ENCODE measurements at places on chromosomes 7 and 10.

GRCh38 chr7:39133088-39133487 is 155.4 kb downstream of the POU6F2 start:
- no peak for DNase-seq

GRCh38 chr7:47000561-47000960 is 581.4 kb downstream of the TNS3 start:
- DNase-seq, result no peak

DNA sequence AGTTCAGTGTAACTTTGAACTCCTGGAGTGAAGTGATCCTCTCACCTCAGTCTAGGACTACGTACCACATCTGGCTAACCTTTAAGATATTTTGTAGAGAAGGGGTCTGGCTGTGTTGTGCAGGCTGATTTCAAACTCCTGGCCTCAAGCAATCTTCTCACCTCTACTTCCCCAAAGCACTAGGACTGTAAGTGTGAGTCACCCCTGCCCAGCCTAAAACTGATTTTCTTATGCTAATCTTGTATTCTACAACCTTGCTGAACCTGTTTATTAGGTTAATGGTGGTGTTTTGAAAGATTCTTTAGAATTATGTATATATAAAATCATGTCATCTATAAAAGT is 58.0 kb downstream of the LCOR start:
- DNase-seq, result no peak

GRCh38 chr7:110975486-110975885 is 115.4 kb upstream of the LRRN3 start:
- no peak for DNase-seq

GRCh38 chr7:80890426-80891258 is 28.2 kb downstream of the SEMA3C start:
- no peak for DNase-seq

DNA sequence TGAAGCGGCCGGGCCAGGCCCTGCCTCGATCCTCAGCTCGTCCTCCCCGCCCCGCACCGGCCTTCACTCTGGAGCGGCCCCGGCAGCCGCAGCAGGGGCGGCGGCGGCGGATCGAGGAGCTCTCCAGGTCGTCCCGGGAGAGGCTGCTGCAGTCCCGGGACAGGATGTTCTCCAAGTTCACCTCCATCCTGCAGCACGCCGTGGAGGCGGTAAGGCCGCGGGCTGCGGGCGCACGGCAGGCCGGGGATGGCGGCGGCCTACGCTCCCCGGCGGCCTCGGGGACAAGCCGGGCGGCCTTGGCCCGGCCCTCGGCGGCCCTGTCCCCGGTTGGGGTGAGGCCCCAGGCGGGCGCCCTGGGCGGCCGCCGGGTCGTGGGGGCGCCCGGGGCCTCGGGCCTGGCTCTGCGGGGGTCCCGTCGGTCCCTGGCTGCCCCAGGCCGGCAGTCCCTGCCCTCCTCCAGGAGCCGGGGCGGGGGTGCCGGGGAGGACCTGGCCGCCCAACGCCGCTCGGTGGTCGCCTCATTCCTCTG is 399 bp downstream of the FHIP2A start:
- DNase-seq, result peak; percentile 63

DNA sequence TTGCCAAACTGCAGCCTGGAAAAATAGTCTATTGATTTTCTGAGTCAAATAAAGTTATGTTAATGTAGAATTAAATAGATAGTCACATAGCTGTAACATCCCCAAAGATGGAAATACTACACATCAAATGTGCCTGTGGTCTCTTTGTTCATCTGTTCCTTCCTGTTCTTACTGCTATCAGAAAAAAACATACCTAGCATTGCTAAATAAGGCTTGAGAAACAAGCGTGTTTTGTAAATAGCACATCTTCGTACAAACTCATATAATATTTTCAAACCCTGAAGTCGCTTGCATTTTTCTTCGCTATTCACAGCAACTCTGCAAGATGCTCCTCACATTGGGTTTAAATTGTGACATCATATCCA is 116.1 kb downstream of the KLF6 start:
- DNase-seq, result no peak

DNA sequence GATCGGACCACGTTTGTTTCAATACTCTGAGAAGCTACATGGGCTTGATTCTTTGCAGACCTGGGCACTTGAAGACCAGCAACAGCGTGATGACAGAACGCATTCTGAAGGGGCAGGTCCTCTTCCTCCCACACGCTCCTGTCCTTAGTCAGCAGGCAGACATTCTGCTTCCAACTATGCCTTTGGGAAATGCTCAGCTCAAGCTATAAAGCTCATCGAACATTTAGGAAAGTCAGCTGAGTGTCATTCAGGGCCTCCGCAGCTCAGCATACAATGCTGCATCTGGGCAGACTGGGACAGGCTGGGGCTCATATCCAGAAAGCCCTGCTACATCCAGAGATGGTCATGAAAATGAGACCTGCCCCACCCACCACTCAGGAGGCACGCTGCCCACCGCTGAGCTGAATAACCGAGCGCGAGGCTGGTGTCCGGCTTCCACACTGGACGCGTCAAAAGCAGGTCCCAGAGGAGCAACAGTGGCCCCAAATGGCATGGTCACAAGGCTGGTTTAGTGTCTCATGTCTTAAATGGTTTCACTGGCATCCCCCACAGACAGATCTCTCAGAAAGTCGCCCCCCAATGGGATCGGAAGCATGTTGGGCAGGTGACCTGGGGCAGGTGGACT is 274.0 kb downstream of the DNAJB6 start:
- no peak for DNase-seq

DNA sequence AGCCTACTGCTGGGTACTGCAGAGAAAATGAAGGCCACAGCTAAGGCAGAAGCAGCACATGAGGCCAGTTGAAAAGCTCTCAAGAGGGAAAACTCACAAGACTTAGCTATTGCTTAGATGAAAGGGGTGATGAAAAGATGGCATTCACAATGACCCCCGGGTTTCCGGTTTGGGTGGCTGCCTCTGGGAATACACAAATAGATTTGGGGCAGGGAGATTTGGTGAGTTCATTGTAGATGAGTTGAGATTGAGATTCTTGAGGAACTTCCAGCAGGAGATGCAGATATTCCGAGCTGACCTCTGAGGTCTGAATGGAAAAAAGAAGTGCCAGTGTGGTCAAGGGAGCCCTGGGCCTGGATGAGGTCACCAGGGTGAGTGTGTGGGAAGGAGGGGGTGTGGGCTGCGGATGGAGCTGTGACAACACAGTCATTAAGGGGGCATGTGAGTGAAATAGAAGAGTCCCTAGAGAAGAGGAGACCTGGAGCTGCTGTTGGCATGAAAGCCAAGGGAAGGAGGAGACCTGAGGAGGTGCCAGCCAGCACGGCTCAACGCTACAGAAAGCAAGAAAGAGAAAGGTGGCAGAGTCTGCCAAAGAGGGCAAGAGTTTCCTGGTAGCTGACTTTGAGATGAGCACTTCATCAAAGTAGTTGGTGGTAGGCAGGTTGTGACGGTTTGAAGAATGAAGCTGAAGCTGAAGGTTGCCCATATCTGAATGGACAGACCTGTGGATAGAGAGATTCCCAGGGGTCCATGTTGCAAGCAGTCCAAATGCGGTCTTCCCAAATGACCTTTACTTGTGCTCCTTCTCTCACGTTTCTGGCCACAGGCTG is 43.7 kb downstream of the HIF1AN start:
- DNase-seq, result no peak

DNA sequence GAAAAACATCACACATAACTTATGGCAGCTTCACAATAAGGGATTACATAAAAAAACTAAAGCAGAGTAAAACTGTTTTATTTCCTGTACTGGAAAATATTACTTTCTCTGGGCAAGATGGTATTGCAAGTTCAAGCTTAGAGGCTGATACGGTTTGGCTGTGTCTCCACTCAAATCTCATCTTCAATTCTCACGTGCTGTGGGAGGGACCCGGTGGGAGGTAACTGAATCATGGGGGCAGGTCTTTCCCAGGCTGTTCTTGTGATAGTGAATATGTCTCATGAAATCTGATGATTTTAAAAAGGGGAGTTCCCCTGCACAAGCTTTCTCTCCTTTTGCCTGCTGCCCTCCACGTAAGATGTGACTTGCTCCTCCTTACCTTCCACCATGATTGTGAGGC is 5.1 kb upstream of the LRRC27 start:
- no peak for DNase-seq

- no peak for DNase-seq
These were observed 40.7 kb upstream of the GJD4 start for GRCh38 chr10:35564341-35564968.

DNA sequence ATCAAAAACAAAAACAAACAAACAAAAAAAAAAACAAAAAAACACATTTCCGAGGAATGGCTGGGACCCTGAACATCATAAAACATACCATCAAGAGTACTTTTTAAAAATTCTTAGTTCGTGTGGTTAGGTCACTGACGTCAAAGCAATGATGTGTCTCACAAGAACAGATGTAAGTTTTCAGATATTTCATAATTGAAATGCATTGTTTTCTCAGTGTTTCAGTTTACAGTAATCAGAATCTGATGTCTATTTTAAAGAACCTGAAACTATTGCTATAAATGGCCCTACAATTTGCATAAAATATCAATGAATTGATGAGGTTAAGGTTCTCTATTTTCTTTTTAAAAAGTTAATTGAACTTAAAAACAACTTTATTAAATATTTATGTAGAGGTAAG is 103.7 kb upstream of the HGF start:
- DNase-seq, result no peak

DNA sequence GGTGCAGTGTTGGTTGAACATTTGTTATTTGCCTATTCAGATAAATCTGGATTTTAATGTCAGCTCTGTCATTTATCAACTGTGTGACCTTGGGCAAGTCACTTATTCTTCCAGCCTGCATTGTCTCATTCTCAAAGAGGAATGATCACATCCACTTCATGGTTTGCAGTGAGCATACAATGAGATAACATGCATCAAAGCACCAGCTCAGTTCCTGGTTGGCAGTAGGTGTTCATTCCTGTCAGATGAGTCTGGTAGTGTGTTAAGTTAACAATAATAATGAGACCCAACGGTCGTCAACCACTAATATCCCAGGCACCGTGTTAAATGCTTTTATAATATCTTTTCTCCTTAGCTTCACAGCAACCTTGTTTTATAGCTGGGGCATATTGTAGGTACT is 137.3 kb downstream of the SORCS3 start:
- DNase-seq, result no peak

- DNase-seq, result no peak
These were observed 66.2 kb upstream of the STEAP1B start for GRCh38 chr7:22566176-22566575.

DNA sequence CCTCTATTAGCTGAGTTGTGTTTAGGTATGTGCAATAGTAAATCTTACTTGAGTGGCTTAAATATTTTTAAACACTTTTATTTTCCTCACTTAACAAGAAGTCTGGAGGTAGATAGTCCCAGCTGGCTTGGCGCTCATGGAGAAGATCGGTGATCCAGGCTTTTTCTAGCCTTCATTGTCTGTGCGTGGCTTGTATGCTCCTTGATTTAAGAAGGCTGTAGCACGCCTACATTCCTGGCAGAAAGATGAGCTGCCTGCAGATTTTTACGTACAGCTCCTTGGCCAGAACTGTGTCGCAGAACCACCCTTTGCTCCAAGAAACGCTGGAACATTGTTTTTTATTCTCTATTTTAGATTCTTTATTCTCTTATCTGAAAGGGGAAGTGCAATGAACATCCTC is 284.1 kb downstream of the KIF20B start:
- DNase-seq, result no peak

DNA sequence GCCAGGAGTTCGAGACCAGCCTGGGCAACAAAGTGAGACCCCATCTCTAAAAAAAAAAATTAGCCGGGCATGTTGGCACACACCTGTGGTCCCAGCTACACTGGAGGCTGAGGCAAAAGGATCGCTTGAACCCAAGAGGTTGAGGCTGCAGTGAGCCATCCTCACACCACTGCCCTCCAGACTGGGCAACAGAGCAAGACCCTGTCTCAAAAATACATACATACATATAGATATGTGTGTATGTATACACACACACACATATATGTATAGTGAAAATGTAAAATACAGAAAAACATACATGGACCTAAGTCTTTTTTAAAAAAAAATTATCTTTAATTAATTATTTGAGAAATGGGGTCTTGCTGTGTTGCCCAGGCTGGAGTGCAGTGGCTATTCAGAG is 5.5 kb downstream of the SMO start:
- no peak for DNase-seq

DNA sequence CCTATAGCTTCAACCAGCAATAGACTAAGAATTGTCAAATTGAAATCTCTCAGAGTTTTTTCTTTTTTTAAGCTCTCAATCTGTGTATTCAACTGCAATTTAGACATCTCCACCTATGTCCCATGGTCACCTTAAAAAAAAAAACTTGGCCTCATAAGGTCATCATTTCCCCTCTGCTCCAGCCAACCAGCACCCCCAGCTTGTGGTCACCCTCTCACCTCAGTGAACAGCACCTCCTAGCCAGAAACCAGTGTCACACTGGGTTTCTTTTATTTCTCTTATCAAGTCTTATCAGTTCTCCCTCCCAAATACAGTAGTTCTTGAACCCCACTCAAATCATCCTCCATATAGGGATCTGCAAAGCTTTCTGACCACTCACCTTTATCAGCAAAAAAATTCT is 4.0 kb downstream of the ITGB1 start:
- no peak for DNase-seq

DNA sequence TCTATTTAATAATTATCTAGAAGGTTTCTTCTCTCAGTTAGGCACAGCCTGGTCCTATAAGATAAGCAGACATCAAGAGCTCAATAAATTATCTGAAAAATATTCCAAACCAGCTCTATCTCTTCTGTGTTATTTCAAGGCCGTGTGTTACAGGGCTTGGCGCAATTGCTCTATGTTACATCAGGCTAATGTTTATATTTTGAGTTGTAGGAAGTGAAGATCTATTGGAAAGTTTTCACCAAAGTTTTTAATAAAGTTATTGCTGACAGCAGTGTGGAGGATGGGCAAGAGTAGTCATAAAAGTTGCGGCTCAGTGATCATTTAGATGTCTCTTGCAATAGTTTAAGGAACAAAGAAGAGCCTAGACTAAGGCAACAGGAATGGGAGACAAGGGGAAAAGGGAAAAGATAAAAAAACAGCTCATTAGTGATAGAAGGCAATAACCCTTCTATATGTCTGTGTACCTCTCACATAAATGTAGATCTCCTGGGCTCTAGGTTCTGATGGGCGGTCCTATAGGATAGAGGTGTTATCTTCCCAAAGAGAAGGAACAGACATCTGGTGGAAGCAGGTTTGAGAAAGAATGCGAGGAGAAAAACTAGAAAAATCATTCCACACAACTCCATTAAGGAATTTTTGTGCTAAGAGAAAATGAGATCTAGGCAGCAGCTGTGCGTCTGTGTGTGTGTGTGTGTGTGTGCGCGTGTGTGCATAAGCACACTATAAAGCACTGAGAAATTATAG is 5.9 kb upstream of the ANKRD7 start:
- no peak for DNase-seq

GRCh38 chr7:136957391-136957790 is 88.9 kb downstream of the CHRM2 start:
- DNase-seq, result no peak

DNA sequence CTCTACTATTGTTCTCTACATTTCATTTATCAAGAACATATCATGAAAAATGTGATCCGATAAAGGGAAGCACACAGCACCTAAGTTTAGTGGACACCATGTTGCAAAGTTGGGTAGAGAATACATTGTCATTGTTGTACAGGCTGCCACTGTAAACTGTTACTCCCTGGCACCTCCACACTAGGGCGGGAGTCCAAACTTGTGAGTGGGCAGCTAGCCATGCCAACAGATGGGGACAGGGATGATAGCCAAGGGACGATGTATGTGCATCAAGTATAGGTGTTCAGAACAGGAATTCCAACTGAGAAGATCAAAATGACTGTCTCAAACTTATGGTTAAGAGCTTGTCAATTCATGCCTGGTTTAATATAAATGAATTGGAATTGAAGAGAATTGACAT is 31.1 kb upstream of the COMMD3 start:
- no peak for DNase-seq
